AG04450 (cell line): ENCODE measurements at places on chromosomes 4 and X.

GRCh38 chrX:130171446-130172126 is at the start of gene RAB33A:
Gene RAB33A (plus strand): TSS chrX:130171962. CDS start chrX:130172063, 101 bp downstream.
- no peak for DNase-seq

- DNase-seq: no peak
These were observed 78.9 kb downstream of the SLC10A7 start for GRCh38 chr4:146442801-146443200.

DNA sequence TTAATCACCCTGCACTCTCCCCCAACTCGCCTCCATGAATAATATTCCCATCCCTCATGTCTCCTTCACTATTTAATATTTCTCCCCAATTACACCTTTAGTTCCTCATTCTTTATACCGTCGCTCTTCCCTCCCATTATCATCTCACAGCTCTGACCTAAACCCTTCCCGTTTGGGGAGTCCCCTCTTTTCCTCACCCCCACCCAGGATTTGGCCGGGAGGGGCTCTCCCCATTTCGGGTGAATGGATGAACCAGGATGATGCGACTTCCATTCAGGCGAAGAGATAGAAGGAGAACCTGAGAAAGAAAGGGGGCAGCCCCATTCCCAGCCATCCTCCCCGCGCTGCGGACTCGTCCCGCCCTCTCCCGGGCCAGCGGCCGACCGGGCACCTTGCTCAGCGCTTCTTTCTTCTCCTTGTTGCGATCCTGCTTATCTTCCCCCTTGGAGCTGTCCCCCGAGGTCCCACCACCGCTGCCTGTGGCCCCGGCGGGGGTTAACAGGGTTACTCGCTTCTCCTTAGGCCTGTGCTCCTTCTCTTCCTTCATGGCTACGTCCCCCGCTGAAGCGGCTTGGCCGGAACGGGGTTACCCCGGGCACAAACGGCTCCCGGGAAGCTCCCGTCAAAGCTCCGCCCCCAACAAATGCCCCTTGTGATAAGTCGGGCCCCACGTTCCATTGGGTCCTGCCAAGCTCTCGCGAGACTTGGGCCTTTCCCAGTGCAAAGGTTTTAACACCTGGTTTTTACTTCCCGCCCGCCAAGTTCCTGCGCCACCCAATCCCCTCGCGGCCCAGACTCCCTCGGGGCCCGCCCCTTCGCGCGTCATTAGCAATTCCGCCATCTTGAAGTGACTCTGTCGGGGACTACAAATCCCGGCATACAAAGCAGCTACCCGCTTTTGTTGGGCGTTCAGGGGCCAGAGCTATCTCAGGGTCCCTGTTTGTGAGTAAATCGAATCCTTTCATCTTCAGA is at the start of gene UPF3B:
Gene UPF3B (minus strand): TSS at position 582 of the 972 bp plus-strand sequence. CDS start 35 bp downstream, at position 547.
- DNase-seq: peak; percentile 96

- no peak for DNase-seq
These were observed 22.4 kb downstream of the FLNA start for GRCh38 chrX:154352012-154352401.

DNA sequence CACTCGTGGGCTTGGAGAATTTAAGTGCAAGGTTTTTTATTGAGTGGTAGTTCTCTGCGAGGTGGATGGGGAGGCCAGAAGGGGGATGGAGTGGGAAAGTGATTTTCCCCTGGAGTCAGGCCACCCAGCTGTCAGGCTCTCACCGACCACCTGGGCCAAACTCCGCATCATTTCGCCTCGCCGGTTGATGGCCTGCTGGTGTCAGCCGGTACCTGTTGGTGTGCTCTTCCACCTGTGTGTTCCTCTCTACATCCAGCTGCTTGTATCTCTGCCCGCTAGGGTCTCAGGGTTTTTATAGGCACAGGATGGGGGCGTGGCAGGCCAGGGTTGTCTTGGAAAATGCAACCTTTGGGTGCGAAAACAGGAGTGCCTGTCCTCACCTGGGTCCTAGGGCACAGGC is 200.9 kb downstream of the DACH2 start:
- DNase-seq: no peak

- DNase-seq: no peak
These were observed 76.2 kb downstream of the DOCK11 start for GRCh38 chrX:118571836-118572235.

DNA sequence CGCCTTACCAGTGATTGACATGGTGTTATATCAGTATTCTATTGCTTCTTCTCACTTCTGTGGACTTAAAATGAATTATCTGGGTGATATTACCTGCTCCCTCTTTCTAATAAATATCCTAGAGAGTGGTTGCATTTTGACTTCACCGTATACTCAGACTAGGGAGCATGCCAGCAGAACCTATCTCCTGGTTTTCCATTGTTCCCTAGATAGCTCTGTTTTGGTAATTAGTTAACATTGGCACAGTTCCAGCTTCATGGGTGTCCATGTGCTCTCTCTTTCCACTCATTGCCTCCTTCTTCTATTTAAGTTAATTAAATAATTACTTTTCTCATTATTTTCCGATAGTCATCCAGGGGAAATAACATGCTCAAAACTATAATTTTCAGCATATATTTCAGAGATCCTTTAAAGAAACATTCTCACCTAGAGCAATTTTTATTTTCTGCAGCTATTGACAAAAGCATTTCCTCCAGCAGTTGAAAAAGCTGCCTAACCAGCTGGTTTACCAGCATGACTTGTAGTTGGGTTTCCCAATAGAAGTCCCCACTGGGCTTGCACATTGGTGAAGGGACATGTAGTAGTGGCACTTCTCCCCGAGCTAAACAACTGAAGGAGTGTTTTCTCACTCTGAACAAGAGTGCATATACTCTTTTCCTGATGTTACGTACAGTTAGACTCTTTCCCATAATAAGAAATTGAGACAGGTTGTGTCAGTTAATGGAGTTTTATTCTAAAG is 27.9 kb upstream of the PAPSS1 start:
- DNase-seq: no peak

DNA sequence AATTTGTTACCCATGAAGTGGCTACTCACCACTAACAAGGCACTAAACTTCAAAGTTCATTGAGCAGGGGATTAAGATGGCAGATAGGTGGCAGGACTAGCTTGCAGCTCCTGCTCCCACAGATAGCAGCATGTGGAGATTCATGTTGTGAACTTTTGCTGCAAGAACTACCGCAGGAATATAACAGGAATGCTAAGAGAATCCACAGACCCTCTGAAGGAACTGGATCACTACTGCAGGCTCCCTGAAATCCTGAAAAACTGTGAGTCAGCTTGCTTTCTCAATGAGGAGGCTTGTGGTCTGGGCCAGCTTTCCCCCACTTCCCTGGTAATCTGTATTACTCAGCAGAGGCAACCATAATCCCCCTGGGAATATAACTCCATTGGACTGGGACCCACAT is 118.5 kb upstream of the VCX2 start:
- DNase-seq: no peak

DNA sequence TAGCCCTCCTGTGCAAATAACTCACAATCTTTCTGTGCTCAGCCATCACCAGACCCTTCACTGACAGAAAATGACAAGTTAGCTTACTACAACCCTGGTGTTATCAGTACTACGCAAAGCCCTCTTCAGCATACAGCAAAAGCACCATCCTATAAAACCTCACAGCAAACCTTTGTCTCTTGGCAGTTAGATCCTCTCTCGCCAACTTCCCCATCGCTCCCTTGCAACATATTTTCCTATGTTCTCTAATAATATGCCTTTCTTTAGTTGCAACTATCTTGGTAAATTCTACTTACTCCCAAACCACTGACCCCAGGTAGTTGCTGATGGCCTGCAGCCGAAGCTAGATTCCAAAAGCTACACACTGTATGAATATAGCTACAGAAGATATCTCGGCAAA is 856.9 kb upstream of the FRG1 start:
- DNase-seq: no peak

DNA sequence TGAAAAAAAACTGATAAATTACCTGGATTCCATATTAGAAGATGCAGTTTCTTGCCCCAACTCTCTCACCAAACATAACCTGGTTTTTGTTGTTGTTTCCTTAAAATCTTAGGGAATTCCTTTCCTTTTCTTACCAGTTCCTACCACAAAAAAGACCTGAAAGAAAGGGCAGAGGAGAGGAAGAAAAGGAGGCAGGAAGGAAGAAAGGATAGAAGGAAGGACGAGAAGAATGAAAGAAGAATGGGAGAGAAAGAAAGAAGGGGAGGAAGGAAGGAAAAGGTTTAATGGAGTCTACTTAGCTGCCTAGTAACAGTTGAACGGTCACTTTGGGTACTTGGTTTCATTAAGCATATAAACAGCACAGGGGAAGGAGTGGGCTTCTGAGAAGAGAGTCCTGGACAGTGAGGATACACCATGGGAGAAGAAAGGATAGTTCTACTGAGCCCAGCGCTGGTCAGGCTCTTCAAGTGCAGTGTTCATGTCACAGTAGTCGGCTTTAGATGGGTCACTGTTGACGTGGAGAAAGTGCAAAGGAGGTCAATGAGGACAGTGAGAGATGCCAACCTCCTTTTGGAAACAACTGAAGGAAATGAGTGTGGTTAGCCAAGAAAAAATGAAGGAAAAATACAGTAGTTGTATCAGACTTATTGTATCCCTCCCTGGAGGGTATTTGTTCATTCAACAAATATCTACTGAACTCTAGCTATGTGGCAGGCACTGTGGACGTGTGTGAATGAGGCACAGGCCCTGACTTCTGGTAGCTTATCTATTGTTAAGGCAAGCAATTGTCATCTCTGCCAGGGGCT is 1.1 kb upstream of the CHIC2 start:
- no peak for DNase-seq

DNA sequence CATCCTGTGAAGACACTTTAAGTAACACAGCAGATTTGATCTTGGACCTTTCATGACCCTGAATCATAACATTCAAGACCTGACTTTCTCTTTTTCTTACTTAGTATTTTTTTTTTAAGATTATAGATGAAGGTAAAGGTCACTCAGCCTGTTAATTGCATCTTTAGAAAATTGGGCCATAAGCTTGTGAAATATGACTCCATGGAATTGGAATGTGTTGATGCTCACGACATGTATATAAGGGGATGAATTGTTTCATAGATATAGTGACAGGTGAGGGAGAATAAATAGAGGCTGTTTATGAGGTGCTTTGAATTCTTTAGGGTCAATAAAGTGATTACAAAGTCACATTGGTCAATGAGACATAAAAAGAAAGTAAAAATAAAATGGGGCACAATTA is 27.7 kb upstream of the HS3ST1 start:
- DNase-seq: no peak

GRCh38 chr4:48588230-48589097 is 98.4 kb downstream of the ZAR1 start:
- DNase-seq: no peak

GRCh38 chr4:182449930-182450439 is 206.8 kb downstream of the TENM3 start:
- DNase-seq: no peak

GRCh38 chrX:72635930-72636329 is 63.3 kb upstream of the HDAC8 start:
- no peak for DNase-seq

- DNase-seq: no peak
These were observed at the start of gene PASD1 for GRCh38 chrX:151563449-151563848. Gene PASD1 (plus strand): TSS chrX:151563675. CDS start chrX:151601554, 37,879 bp downstream.

DNA sequence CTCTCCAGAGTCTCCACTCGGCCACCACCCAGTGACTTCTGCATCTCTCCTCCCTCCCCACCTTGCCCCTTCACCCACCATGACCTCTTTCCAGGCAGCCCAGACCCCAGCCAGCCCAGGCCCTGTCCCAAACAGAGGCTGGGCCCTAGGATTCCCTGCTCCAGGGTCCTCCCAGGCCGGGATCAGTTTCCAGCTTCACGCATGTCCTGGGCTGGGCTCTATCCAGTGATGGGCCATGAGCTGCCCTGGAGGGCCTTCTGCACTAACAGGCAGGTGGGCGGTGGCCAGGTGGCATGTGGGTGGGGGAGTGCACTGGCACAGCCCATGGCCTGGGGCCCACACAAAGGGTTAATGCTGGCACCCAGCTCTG is 20.4 kb upstream of the ADD1 start:
- DNase-seq: no peak

- no peak for DNase-seq
These were observed 5.0 kb downstream of the SLC4A4 start for GRCh38 chr4:71343670-71344466.

- DNase-seq: no peak
These were observed 5.0 kb downstream of the SOD3 start for GRCh38 chr4:24800325-24800895.

GRCh38 chr4:80202190-80202711 is 4.9 kb downstream of the PRDM8 start:
- no peak for DNase-seq

DNA sequence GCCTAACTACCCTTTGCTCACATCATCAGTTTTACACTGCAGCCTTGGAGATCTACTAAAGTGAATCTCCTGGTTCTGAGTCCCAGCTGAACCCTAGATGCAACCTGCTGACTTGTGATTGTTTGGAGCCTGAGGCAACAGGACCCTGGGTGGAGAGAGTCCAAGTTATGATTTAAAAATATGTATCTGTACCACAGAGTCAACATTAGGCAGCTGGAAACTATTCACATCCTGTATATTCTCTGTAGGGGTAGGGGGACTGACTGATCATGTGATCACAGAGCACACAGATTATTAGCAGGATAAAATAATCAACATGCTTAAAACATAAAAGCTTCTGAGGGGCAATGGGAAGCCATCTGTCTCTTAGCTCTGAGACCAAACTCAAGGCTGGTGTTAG is 52.1 kb downstream of the CT47B1 start:
- no peak for DNase-seq

DNA sequence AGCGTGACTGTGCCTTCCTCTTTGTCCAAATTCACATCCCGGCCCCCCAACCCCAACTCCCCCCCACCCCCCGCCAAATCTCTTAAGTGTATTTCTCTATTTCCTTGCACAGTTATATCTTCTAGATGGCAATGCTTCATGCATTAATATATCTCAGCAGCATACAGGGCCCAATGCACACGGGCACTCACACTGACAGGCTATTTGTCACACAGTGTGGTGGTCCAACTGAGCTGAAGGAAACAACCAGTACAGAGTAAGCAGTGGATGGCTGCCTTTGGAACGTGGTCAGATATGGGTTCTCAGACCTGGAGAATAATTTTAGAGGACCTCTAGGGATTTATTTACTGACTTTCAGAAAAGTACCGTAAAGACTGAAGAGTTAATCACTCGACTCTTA is 681 bp downstream of the EXOC1 start:
- DNase-seq: no peak

DNA sequence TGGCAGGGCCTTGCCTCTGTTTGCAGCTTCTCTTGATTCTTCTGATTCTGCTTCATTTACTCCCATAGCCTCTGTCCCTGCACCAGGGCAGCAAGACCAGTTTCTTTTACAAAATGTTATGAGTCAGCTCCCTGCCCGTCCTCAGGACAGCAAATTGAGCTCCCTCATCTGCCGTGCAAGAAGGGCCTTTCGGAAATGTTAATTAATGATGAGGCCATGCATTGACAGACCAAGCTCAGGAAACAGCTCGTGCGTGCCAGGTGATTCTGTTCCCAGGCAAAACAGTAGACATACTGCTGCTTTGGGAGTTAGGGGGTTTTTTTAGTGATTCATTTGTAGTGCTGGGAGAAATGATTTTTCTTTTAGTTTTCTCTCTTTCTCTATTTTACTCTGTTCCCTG is 231.7 kb downstream of the FBXW7 start:
- no peak for DNase-seq

DNA sequence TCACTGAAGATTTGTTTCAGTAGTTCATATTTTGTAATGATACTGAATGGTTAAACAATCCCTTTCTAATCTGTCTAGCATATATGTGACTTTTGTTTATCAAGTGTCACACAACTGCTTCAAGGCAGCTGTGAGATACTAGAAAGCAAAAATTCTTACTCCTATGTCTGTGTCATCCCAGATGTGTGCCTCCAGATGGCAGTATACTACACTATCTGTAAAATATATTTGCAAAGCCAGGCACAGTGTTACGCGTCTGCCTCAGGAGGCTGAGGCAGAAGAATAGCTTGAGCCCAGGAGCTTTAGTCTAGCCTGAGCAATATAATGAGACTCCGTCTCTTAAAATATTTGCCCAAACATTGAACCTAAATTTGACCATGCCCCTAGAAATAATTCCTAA is 4.0 kb downstream of the NUDT10 start:
- no peak for DNase-seq
